NCI-H146 (cell line): ENCODE measurements at places on chromosomes 7 and 10.

- DNase-seq, result no peak
Measured at GRCh38 chr10:132102071-132102716, 36.4 kb downstream of the JAKMIP3 start.

GRCh38 chr10:80552151-80552646, 14.5 kb downstream of the SH2D4B start:
- peak; percentile 96 for DNase-seq

DNA sequence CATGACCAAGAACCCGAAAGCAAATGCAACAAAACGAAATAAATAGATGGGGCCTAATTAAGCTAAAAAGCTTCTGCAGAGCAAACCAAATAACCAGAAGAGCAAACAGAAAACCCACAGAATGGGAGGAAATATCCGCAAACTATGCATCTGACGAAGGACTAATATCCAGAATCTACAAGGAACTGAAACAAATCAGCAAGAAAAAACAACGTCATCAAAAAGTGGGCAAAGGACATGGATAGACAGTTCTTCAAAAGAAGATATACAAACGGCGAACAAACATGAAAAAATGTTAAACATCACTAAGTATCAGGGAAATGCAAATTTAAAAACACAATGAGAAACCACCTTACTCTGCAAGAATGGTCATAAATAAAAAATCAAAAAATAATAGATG, 35.3 kb upstream of the CACUL1 start:
- no peak for DNase-seq

GRCh38 chr7:91107460-91107859, 156.8 kb upstream of the FZD1 start:
- DNase-seq, result no peak

- no peak for DNase-seq
Measured at GRCh38 chr7:73823873-73824592, 6.8 kb upstream of the CLDN4 start.

DNA sequence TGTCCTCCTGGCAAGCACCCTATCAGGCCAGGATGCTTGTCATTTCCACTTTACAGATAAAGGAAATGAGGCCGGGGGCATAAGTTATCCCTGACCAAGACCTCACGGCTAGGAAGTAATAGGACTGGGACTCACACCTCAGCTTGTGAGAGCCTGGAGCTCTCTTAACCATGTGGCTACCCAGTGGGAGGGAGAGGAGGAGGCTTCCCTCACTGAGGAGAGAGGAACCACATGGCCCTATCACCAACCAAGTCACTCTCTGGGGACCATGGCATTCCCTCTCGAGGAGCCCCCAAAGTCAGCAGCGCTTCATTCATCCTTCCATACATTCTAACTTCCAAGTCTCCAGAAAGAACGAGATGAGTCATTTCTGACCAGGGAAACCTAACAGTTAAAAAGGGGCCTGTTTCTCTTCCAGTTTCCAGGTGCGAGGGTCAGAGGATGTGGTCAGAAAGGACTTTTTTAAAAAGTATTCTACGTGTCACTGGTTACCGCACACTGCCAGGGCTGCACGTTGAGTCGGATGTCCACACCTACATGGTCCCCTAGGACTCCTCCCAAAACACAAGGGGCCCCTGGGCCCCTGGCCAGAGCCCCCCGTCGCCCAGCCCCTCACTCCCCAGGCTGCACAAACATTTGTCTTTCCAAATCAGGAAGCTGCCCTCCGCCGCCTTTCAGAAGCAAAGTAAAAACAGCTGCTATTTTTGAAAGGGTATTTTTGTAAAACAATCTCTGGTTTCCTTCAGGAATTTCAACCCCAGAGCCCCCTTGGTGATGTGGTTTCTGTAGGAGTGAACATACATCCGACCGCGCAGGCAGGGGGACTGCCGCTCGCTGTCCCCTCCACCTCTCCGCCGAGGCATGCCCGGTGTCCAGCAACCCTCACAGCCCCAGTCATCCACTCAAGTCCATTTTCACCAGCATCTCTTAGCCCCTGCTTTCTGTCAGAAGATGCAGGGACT, 128.2 kb upstream of the CHST15 start:
- DNase-seq, result no peak
